Foreskin keratinocyte (primary cell): ENCODE measurements at places on chromosomes 11 and 22. TPM values are rescaled to one million over a fixed set of nuclear protein-coding genes. Genes with fewer than 3 reads are reported as not detected.

TSKU gene
- 41.4 and 43.3 TPM in 2 replicates for total RNA-seq

OR52I1 gene
- total RNA-seq, result not detected in 2 replicates

ST14 gene
- 94.1 and 94.8 TPM in 2 replicates for total RNA-seq

PANX2 gene
- total RNA-seq, result 0.53 and 1.0 TPM in 2 replicates

MPZL2 gene
- total RNA-seq, result 50.1 and 62.0 TPM in 2 replicates
